ENCODE measurements at places on chromosomes 2 and 18.

DNA sequence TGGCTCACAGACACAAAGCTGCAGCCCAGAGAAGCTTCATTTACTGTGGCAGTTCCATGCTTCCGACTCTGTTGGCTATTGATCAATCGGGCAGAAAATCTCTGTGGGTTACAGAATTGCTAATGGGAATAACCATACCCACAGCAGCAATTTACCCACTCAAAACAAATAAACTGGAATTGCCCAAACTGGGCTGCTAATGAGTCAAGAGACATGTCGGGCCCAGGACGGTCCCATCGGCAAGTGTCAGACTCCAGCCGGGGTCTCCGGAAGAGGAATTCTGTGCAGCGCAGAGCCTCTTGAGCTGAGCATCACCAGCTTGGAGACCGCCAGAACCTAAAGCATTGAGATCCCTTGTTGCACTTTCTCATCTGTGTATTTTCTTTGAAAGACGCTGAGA, 67.8 kb downstream of the TMEM18 start:
- DNase-seq = no peak

- DNase-seq = peak; percentile 55
Measured at GRCh38 chr18:74836296-74837139, 238.8 kb downstream of the ZNF407 start.

DNA sequence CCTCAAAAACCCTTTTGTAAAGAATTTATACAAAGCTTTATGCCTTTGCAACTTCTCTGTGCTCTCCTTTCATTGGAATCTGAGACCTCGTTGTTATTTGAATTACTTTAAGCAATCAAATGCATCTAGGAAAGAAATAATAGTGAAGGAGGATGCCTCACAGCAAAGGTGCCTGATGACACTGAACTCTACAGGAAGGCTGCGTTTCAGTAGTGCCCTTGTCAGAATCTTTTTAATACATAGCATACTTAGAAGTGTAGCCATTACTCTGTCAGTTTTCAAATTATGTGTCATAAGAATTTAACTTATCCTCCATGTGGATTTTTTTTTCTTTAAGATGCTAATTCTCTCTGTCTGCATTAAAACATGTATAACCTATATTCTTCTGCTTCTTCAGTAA, 9.6 kb upstream of the LYPD6B start:
- DNase-seq = no peak

- DNase-seq = no peak
Measured at GRCh38 chr2:182242609-182243008, 184.2 kb downstream of the PDE1A start.

DNA sequence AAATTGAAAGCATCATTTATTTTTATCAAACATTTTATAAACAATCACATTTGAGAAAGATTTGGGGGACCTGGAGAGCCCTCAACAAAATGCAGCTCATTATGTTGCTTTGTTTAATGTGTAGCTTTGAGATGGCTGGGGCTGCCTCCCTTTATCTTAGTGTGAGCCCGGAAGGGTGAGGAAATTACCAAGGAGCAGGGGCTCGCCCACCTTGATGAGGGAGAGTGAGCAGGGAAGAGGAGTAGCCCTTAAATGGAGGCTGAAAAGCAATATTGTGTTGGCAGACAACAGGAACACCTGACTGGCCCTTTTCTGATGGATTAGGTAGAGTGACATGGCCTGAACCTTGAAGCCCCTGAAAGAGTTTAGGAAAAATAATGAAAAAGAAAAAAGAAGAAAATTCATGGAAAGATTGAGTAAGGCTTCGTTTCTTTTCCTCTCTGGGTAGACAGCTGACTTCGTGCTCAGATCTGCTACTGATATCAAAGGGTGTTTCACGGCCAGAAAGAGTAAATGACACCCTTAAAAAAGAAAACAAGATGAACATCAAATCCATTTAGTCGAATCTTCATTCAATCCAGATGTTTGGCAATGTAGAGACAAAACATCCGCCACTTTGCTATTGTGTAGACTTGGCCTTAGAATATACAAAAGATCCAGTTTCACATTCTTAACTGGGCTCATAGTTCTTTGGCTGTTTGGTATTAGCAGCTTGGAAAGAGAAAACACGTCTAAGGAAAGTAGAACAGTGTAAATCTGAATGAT, 206.5 kb upstream of the TCF4 start:
- no peak for DNase-seq

- no peak for DNase-seq
Measured at GRCh38 chr18:47415881-47416280, 164.4 kb upstream of the SKOR2 start.

DNA sequence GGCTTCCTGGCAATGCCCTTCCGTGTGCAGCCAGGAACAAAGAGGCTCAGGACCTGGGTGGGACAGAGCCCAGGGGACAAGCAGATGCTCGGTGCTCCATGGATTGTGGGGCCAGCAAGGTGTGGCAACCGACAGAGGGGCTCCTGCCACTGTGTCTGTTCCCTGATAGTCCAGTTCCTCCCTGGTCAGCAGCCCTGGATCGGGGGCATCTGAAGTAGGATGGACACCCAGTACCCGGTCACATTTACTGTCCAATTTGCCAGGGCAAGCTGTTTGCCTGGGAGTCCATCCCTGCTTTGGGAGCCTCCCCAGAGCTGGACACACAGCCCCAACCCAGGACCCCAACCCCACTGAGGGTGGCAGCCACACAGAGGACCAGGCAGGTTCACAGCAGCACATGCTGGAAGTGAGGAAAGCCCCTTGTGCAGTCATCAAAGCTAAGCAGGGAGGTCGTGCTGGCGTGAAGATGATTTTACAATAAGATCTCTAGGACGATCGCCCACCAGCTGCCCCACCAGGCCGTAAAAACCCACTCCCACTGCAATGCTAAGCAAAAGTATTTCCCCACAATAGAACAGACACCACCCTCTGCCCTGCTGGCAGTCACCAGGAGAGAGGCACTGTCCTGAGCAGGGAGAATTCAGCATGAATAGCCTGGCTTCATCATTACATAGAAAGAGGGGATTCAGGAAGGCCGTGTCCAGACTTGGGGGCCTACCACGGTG, 141.7 kb downstream of the NDUFA10 start:
- no peak for DNase-seq

- no peak for DNase-seq
Measured at GRCh38 chr2:102253753-102254150, 57.6 kb upstream of the IL1RL1 start.

GRCh38 chr2:70705160-70705850, 62.7 kb downstream of the ADD2 start:
- no peak for DNase-seq

- DNase-seq = no peak
Measured at GRCh38 chr18:34048423-34048822, 176.3 kb downstream of the NOL4 start.

- no peak for DNase-seq
Measured at GRCh38 chr2:23545396-23545795, 160.4 kb downstream of the KLHL29 start.

DNA sequence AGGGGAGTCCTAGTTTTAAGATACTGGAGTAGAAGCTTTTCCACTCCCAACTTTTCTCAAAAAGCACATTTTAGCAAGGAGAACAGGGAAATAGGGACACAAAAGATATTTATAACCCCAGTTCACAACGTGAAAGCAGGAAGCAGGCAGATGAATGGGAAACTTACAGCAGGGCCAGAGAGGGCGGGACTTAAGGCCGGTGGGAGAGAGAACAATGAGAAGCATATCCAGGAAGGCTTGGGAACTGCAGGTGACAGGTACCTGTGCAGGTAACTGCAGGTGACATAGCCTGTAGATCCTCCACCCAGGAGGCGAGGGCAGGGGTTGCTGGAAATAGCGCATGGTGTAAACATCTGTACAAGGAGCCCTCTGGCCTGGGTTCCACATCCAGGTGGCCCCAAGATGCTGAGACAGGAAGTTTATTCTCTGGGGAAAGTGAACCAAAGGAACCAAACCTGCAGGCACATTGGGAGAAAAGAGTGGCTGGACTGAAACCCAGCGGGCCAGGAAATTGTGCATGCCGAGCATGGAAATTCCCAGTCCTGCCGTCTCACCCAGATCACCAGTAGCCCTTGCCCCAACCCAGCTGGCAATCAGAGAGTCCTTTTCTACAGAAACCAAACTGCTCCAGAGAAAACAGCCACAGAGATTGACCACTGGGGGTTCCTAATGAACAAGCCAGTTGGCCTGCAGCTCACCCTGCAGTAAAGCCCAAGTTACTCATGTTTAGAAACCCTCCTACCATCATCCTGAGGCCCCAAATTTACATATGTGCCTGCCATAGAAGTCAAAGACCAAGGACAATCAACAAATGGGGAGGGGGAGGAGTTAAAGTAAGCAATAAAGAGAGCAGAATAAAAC, 24.3 kb upstream of the COL6A3 start:
- no peak for DNase-seq

GRCh38 chr18:36461551-36461987, 164.1 kb downstream of the FHOD3 start:
- peak; percentile 23 for DNase-seq

All from RCC 7860 (cell line).